ENCODE measurements at places on chromosomes 3 and 15.

DNA sequence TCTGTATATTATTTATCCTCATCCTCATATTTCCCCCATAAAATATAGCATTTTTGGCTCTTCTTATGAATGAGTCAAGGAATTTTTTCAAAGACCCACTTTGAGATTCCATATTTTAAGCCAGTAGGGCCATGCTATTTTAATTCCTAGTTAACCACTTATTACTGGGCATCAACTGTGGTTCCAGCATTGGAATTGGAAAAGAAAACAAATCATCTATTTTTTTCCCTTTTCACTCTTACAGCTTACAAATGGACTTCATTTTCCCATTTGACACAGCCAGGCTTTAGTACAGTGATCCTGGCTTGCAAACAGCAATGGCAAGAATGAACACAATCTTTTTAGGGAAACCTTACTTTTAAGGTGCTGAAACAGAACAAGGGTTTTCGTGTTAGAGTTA lies 19.4 kb upstream of the PLCL2 start:
- DNase-seq: no peak

GRCh38 chr3:188904670-188905069 lies 267.1 kb upstream of the TPRG1 start:
- DNase-seq: no peak

DNA sequence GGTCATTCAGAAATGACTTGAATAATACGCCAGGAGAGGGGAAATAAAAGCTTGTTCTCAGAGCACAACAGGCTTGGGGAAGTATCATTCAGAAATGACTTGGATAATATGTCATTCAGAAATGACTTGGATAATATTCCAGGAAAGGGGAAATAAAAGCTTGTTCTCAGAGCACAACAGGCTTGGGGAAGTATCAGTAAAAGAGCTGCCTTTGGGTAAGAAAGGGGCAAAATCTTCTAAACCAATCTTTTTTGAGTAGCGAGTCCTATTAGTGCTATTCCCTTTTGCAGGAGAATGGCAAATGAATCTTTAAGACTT lies 20.9 kb downstream of the GABRR3 start:
- DNase-seq: no peak

- DNase-seq: no peak
These were observed 553 bp upstream of the TNNC1 start for GRCh38 chr3:52454250-52454937.

DNA sequence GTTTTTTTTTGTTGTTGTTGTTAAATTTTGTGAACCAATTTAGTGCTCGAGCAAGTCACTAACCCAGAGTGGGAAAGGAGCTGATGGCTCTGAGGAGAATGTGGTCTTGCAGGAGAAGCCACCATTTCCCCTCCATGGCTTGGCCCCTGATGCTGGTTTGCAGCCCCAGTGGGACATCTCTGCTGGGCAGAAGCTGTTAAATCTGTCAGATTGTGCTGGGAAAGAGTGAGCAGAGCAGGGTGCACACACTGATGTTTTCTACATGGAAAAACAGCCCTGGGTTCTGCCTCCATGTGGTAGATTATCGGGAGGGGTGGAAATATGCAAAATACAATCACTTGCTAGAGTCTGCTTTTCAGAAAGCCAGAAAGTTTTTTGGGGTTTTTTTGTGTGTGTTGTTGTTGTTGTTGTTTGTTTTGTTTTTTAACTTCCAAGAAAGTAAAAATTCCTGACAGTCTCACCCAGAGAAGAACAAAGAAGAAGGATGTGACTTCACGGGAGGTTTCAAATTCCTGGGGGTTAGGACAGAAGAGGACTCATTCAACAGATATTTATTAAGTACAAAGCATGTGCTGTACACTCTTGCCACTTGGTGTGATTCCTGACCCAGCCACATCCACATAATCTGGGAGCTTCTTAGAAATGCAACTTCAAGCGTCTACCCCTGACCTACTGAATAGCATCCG lies 133.7 kb downstream of the FOXB1 start:
- DNase-seq: no peak

DNA sequence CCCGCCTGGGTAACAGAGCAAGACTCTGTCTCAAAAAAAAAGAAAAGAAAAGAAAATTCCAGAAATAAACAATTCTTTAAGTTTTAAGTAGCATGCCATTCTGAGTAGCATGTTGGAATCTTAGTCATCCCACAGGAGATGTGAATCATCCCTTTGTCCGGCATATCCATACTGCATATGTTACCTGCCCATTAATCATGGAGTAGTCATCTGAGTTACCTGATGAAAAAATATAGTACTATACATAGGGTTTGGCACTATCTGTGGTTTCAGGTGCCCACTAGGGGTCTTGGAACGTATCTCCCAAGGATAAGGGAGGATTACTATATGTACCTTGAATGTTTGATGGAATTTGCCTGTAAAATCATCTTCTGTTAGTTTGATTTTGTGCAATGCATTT lies 6.3 kb upstream of the CCR4 start:
- DNase-seq: no peak

- DNase-seq: no peak
These were observed 14.2 kb upstream of the CD200R1L start for GRCh38 chr3:112860898-112861297.

Measured in T-helper 17 cell (primary cell).